ENCODE measurements at places on chromosomes 4 and X.

DNA sequence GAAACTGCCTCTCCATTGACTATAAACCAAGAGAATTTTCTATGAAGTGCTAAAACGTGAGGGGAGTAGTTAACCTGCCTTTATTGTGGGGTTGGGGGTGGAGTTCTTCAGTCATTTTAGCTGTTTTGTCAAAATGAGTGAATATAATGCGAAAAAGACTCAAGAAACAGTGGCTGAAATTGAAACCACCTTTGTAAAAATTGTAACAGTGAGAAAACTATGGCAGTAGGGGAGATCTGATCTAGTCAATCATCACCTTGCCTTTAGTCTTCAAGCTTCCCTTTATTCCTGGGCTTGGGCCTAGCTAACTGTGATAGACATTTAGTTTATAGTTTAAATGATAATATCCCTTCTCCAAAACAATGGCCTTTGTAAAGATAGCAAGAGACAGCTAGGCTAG, 1927.3 kb downstream of the STIM2 start:
- DNase-seq, result no peak

GRCh38 chrX:95950679-95951078, 734.0 kb upstream of the DIAPH2 start:
- no peak for DNase-seq

DNA sequence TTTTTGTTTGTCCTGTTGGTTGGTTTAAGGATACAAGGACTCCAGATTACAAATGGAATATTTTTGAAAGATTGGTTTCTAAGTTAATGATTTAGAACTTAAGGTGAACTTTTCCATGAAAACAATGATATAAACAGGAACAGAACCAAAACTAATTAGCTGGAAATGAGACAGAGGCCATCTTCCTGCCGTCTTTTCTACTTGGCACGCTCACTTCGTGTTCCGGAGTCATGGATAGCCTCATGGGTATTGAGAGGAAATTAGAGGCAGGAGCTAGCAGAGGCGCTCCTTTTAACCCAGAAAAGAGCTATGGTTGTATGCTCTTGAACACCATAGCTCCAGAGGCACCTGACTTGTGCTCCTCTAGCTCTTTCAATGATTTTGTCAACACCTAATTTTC, 2.4 kb downstream of the FAM241A start:
- DNase-seq, result no peak

DNA sequence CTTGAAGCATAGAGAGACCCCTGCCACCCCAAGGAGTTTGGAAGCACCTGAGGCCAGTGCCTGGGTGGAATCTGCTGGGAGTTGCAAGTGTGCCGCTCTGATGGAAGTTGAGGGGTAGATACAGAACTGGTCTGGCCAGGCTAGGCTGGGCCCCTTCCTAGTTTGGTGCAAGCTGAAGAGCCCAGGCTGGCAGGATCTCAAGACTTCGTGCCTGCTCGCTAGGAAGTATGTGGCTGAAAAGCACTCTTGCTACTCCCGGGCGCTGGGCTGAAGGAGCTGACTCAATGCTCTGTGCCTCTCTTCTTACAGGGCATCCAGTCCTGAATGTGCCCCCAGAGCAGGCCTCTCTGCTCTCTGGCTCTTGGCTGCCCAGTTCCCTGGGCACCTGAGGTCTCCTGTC, 51.7 kb upstream of the PJA1 start:
- DNase-seq, result no peak

DNA sequence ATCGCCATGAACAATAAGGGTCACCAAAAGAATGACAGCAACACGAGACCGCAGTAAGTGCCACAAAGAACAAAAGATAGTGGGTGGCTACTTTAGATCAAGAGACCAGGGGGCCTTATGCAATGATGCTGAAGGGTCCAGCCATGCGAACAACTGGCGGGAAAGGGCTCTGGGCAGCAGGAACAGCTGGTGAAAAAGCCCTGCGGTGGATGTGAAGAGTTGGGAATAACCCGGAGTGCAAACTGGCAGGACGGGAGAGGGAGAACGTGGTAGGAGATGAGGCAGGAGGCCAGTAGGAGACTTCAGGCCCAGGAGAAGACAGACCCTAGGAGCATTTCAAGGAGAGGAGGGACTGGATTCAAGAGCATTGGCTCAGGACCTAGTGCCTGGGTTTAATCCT, 120.2 kb downstream of the AFAP1 start:
- DNase-seq, result no peak

DNA sequence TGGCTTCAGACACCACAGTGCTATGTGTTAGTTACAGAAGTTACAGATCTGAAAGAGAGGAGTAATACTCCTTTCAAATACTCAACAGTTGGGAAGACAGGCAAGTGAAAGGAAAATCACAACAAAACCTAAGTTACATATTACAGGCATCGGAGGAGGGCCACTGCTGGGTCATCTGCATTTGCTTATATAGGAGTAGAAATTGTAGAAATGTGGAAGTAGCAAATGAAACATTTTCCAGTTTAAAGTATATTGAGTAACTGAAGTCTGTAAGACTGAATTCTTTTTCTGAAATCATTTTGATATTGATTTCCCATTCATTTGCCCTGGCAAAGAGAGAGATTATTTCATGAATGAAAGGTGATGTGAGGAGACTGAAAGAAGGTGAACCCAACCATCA, 201.7 kb downstream of the SPRY1 start:
- DNase-seq, result no peak

- no peak for DNase-seq
These were observed 4.3 kb downstream of the TMPRSS11D start for GRCh38 chr4:67879486-67879885.

GRCh38 chrX:17750436-17750835, 13.1 kb downstream of the SCML1 start:
- no peak for DNase-seq

DNA sequence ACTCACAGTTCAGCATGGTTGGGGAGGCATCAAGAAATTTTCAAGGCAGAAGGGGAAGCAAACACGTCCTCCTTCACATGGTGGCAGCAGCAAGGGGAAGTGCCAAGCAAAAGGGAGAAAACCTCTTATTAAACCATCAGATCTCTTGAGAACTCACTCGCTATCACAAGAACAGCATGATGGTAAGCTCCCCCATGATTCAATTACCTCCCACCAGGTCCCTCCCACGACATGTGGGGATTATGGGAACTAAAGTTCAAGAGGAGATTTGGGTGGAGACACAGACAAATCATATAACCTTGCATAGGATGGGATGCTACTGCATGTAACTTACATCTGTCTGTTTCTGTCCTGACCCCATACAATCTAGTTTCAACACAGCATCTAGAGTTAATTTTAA, 511.8 kb upstream of the ARX start:
- no peak for DNase-seq

- no peak for DNase-seq
These were observed 68.3 kb upstream of the SHISA3 start for GRCh38 chr4:42328978-42329377.

DNA sequence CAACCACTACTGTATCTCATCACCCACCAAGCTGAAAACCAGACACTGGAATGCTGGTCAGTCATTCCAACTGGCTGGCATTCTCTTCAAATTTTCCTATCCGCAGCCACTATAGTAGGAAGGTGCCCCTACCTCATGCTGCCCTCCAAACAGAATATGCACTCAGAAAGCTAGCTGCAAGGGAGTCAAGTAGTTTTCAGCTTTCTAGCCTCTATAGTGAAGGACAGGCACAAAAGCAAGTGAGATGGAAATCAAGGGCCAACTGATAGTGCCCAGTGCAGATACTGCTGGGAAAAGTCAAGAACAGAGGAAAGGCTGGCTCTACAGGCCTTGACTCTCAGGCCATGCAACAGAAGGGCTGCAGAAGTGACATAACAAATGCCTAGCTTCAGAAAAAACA, 47.2 kb downstream of the BCOR start:
- no peak for DNase-seq

GRCh38 chrX:96994093-96994492, 110.4 kb downstream of the RPA4 start:
- DNase-seq, result no peak

- DNase-seq, result no peak
These were observed 363.5 kb upstream of the EMCN start for GRCh38 chr4:100881283-100881682.

DNA sequence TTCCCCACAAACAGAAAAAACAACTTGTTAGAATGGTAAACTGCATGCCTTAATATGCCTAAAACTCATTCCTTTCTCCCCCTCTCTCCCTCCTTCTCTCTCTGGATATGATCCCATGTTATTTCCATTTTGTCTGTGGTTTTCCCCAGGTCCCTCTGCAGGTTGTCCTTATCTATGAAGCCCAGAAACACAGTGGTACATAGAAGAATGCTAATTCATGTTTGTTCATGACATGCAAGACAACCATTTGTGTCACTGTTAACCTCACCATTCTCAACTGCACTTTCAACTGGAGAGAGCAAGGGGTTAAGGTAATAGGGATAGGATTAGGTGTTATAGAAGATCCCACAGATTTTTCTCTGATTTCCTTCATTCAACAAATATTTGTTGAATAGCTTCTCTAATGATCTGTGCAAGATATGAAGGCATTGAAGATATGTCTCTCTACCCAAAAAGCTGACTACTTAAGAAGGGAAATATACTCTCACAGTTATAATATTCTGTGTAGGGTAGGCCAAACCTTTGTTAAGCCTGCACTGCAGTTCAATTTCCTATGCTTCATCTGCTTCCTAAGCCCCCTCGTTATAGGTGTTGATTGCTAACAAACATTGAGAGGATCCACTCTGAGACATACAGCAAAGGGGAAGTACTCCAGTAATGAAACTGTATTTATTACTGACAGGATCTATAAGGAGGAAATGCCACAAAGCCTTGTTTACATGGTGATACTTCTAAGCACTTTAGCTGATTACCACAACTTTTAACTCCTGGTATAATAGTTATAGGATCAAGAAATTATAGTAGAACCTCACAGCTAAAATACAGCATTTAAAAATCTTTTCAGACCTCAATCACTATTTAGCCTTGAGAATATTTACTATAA, 96.1 kb downstream of the FRYL start:
- DNase-seq, result no peak

- DNase-seq, result no peak
These were observed 19.3 kb upstream of the SPIN2A start for GRCh38 chrX:57156397-57157049.

- no peak for DNase-seq
These were observed 480 bp upstream of the RADX start for GRCh38 chrX:106611317-106611678.

- DNase-seq, result no peak
These were observed 3.8 kb downstream of the NKX6-1 start for GRCh38 chr4:84495118-84495793.

- no peak for DNase-seq
These were observed 139.2 kb downstream of the NWD2 start for GRCh38 chr4:37383579-37384229.

- no peak for DNase-seq
These were observed 104.1 kb downstream of the PHF8 start for GRCh38 chrX:53940180-53940579.

- DNase-seq, result no peak
These were observed 66.1 kb upstream of the SLC39A8 start for GRCh38 chr4:102411408-102411807.

DNA sequence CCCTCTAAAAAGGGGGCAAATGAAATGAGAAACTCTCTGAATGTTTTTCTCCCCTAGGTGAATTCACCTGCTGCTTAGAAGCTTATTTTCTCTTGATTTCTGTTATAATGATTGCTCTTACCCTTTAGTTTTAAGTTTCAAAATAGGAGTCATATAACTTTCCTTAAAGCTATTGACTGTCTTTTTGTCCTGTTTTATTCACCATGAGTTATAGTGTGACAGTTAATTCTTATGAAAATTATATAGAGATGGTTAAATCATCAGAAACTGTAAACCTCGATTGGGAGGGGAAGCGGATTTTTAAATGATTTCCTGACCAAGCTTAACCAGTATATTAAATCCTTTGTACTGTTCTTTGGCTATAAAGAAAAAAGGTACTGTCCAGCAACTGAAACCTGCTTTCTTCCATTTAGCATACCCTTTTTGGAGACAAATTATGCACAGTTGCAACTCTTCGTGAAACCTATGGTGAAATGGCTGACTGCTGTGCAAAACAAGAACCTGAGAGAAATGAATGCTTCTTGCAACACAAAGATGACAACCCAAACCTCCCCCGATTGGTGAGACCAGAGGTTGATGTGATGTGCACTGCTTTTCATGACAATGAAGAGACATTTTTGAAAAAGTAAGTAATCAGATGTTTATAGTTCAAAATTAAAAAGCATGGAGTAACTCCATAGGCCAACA, 4.2 kb downstream of the ALB start:
- no peak for DNase-seq

GRCh38 chr4:47597696-47598095, 112.6 kb downstream of the ATP10D start:
- no peak for DNase-seq

DNA sequence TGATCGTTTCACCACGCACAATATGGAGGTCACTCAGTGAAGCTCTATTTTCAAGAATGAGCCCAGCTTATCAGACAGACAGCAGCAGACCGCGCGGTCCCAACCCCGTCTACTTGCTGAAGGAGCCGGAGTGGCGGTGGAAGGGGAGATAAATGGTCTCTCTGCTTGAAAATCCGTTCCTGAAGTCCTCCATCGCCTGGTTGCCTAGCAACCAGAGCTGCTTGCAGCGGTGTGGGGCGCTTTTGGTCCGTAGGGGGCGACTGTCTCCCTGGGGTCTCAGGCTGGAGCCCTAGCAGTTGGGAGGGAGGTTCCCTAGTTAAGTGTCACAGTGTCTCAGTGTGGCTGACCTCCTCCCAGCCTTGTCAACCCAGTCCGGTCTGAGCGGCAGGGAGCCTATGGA, 8.3 kb upstream of the DLG3 start:
- DNase-seq, result no peak

GRCh38 chrX:117508021-117508420, 608.6 kb downstream of the KLHL13 start:
- no peak for DNase-seq

GRCh38 chr4:102047616-102048015, 257.1 kb downstream of the BANK1 start:
- no peak for DNase-seq

DNA sequence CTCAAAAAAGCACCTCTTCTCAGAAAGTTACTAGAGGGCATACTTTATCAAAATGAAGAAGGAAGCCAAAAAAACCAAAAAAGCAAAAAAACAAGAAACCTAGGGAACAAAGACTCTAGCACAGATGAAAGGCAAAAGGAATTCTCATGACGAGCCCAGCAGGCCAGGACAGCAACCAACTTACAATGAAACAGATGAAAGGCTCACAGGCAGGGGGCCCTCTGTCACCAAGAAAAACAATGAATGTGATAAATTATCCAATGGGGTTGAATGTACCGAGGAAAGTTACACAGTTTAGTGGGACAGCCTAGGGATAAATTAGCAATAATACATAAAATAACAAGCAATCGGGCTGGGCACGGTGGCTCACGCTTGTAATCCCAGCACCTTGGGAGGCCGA, 79.0 kb downstream of the GPR82 start:
- no peak for DNase-seq

Data from stimulated activated CD8-positive, alpha-beta memory T cell treated with anti-CD3 and anti-CD28 coated beads, Interleukin-7, amount 100 ng/mL, for 4 hours (primary cell).